ENCODE measurements at places on chromosomes 3 and 15.

DNA sequence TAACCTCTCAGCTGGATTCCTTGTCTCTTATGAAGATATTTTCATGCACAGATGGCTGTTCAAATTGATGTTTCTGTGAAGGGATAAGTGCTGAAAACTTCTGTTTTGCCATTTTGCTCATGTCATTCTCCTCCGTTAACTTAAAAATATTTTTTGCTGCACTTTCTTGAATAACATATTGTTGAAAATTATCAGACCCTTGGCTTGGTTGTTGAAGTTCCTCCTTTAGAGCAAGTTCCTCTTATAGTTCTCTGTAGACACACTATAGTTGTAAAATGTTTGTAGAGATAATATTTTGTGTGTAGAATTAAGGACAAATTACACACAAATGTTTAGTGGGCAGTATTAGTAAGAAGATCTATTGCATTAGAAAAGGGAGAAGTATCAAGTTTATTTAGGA, 300.4 kb downstream of the SV2B start:
- DNase-seq: no peak

- DNase-seq: no peak
Observed at GRCh38 chr3:98561727-98562521, 30.1 kb downstream of the GPR15 start.

GRCh38 chr3:172622916-172623700, 87.8 kb downstream of the NCEH1 start:
- DNase-seq: no peak

- no peak for DNase-seq
Observed at GRCh38 chr3:67614195-67614594, 40.2 kb downstream of the SUCLG2 start.
